Liver (tissue), 10 donors: ENCODE measurements at places on chromosomes 12 and 14.

GRCh38 chr12:62599854-62600437 is 133.3 kb downstream of the MON2 start:
- no peak for DNase-seq

DNA sequence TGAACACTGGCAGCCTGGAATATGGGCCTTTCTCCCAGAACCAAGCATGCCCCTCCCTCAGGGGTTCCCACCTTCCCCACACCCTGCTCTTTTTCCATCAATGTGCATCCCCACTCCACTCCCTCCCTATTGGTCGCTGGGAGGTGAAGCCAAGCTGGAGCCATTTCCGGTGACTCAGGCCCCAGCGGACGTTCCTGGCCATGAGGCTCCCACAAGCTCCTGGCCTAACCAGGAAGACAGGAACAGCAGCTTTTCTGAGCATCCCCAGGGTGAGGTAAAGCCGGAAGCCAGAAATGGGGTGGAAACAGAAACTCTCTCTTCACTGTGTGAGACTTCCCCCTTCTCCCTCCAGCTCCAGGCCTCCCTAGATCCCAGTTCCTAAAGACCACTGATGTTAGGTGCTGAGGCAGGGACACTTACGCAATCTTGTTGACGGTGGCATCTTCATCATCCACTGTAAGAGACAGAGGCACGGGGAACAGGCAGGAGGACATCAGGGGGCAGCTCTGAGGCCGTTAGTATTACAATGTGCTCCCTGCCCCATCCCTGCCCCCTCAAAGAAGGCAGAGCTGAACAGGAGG is 5.1 kb downstream of the LMBR1L start:
- no peak for DNase-seq

DNA sequence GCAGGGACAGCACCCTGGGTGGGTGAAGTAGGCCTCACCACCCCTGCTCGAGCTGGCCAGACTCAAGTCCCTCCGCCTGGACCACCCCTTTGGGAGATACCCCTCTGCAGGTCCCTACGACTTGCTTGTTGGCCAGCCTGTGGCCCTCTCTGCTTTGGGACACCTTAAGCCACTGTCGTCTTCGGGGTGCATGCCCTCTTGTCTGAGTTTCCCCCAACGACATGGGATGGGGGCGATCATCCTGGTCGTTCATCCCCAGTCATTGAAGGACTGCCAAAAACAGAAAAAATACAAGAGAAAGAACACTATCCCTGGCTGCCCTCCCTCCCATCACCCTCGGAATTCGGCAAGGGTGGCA is 151.1 kb downstream of the DPF3 start:
- peak; percentile 34 for DNase-seq

GRCh38 chr14:22399776-22400175 is 189.2 kb downstream of the DAD1 start:
- DNase-seq = no peak

DNA sequence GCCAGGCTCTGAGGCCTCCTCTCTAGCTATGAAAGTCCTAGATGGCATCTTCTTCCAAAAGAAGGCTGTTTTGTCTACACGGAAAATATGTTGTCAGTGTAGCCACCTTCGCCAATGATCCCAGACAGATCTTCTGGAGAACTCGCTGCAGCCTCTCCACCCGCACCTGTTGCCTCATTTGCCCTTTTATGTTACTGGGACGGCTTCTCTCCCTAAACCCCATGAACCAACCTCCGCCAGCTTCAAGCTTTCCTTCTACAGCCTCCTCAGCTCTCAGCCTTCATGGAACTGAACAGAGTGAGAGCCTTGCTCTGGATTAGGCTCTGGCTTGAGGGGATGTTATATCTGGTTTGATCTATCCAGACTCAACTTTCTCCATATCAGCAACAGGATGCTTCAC is 10.8 kb downstream of the P2RX2 start:
- no peak for DNase-seq

DNA sequence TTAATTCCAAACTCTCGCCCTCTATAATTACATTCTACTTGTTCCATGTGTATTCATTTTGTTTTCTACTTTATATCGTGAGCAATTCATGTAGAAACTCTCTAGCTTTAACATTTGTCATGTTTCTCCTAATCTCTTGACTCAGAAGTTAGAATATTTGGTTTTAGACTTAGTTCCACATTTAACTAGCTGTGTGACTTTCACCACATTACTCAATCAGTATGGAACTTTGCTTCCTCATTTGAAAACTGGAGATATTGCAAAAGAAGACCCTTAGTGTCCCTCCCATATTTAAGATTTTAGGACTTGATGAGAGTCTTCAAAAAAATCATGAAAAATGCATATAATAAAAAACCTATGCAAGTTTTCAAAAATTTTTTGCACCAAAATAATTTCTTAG is 447.5 kb downstream of the GXYLT1 start:
- DNase-seq = no peak

- DNase-seq = no peak
Observed at GRCh38 chr12:97754306-97754705, 291.7 kb downstream of the RMST start.

DNA sequence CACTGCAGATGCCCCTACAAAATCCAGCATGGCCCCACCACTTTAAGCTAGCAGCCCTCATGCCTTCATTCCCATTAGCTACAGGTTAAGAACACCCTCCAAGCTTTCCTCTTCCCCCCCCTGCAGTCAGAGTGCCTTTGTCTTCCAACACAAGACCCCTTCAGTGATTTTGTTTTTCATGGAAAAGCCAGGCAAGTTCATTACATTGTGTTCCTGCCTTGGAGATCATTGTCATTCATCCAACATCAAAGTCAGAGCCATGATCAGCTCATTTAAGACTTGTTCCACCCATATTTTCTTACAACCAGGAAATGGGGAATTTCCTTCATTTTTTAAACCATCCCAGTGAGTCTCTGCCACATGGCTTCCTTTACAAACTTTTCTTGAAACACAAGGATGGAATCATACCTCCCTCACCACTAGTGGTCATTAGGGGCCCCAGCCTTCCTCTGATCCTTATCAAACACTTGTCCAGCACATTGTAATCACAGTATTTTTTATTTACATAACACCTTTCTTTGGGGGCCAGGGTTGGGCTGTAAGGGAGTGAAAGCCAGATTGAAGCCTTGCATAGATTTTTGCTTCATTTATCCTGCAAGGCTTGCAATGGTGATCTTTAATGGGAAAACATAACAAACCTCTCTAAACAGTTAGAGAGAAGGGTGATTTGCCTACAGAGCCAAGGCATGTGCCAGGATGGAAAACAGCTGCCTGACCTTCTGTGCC is 765.3 kb downstream of the MED13L start:
- no peak for DNase-seq

DNA sequence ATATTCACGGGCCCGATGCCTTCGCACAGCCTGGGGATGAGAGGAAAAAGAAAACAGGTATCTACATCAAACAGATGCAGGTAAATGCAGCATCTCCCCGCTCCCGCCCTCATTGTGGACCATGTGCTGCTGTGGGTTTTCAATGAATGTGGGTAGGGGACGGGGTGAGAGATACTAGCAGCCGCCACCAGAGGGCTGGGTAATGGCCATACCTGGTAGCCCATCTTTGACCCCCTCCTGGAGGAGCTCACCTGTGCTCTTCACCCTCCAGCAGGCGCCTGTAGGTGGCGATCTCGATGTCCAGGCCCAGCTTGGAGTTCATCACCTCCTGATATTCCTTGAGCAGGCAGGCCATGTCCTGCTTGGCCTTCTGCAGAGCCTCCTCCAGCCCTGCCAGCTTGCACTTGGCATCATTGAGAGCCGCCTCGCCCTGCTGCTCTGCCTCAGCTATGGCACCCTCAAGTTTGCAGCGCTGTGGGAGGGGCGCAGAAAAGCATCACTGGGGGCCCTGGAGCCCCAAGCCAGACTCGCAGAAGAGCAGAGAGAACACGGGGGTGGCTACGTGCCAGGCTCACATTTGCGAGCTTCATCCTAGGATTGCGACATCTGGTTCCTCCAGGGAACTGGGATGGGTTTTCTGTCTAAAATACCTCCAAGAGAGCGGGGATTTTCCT is 10.2 kb downstream of the KRT82 start:
- no peak for DNase-seq

GRCh38 chr12:126636821-126637220 is 1571.6 kb downstream of the AACS start:
- DNase-seq = no peak

DNA sequence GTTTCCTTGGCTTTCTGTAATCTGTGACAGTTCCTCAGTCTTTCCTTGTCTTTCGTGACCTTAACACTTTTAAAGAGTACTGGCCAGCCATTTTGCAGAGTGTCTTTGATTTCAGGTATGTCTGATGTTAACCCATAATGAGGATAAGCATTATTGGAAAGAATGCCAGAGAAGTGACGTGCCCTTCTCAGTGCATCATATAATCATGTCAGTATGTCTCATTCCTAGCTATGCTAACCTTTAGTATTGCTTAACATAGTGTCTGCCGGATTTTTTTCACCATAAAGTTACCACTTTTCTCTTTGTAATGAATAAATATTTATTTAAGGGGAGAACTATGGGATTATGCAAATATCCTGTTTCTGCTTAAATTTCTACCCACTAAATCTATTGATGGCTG is 28.5 kb downstream of the RERG start:
- no peak for DNase-seq

- DNase-seq = no peak
Observed at GRCh38 chr12:118611295-118611694, 234.9 kb downstream of the SUDS3 start.

- DNase-seq = no peak
Observed at GRCh38 chr14:33592297-33592696, 358.6 kb downstream of the EGLN3 start.

DNA sequence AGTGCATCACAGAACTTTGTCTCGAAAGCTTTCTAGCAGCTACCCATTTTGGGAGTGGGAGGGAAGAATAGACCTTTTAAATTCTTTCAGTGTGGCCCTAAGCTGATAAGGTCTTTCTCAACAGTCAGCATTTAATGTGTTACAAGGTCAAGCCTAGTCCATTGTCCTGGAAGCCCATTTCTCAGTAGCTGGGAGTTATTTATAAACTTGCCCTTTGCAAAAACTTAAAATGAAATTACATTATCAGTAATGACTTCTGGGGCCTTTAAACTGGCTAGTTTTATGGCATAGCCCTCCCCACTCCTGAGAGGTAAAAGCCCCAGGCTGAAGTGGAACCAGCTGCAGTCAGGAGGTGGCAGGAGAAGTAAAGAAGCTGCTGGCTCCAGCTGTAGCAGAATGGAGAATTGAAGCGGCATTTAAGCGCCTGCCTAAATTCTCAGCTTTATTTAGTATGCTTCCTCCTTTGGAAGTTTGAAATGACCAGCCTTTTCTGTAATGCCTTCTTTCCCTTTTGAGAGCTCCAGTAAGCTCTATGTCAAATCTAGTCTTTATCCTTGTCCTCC is 12.4 kb downstream of the COPZ1 start:
- no peak for DNase-seq

- no peak for DNase-seq
Observed at GRCh38 chr14:75379930-75380270, 47.9 kb upstream of the JDP2 start.

DNA sequence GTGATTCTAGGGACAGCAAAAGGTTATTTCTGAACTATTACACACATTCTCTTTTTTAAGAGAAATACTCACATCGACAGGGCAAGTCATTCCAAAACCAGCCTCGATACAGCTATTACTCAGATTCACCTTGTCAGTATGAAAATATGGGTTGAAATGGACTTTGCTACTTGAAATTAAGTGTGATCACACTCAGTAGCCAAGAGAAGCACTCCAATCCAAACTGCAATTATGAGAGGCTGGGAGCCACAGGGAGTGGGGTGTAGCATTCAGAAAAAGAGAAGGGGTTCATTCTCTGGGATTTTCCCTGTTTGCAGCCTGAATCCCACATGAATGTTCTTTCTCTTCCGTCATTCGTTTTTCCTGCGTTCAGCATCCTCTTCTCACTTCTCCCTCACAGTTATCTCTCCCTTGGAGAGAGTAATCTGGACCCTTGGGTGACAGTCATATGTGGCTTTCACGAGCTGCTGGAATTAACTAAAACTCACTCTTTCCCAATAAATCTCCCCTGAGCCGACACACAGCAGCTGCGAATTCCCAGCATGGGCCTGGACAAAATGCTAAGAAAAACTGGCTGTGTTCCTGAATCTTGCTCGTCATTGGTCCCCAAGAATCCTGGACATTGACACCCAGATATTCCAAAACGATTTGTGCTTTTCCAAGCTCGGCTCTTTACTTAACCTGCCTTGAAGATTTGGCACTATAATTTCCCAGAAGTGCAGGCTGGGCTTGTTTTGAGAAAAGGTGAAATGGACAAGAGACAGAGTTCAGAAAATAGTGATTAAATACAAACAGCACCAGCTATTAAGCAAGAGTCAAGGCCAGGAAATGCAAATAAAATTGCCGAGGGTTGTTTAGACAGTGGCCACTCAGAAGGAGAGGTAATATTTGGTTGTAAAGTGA is 199.5 kb upstream of the PLEKHG7 start:
- DNase-seq = no peak

- no peak for DNase-seq
Observed at GRCh38 chr12:124024263-124024678, 51.3 kb downstream of the ZNF664 start.

DNA sequence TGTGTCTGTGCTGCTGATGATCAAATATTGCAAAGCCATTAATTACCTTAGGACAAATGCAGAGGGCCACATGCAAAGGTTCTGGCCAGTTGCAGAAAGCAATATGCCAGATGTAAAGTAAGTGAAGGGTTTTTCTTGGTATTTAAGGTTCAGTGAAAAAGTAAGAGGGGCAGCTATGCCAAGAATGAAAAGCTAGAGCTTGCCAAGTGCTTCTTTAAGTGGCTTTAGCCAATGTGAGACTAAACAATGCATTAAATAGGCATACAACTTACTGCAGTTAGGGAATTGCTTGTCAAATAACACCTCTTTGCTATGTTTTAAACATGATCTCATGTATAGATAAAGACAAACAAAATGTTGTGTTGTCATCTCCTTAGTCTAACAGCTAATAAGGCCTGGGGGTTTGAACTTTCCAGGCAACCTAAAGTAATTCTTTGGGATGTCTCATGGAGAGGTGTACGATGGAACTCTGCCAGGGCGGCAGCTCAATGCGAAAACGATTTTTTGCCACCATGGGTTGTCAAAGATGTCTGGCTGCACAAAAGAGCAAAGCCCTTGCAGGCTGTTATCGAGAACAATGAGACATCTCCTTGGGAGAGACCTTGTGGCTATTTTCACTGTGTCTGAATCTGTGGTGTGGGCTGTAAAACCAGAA is 12.0 kb downstream of the IGF1 start:
- no peak for DNase-seq

GRCh38 chr12:9096563-9097176 is 19.0 kb downstream of the A2M start:
- no peak for DNase-seq

- DNase-seq = no peak
Observed at GRCh38 chr12:47990351-47991105, 13.7 kb downstream of the COL2A1 start.

GRCh38 chr12:16158050-16158449 is 119.4 kb downstream of the SLC15A5 start:
- no peak for DNase-seq

- no peak for DNase-seq
Observed at GRCh38 chr12:106062693-106063092, 76.1 kb downstream of the NUAK1 start.
